Ascending aorta (tissue), 2 donors: ENCODE measurements at places on chromosomes 1 and 21. TPM values are rescaled to one million over a fixed set of nuclear protein-coding genes. Genes with fewer than 3 reads are reported as not detected.

SNX7 gene
- total RNA-seq, result 6.2 TPM

SUSD4 gene
- not detected for total RNA-seq

ADAMTS4 gene
- total RNA-seq, result 109 TPM

CYP4A11 gene
- not detected for total RNA-seq

DENND2C gene
- 5.4 TPM for total RNA-seq

- peak; percentile 91 for DNase-seq
These were observed 15.2 kb downstream of the TINAGL1 start for GRCh38 chr1:31591425-31592093.

- DNase-seq, result peak; percentile 68
These were observed 18.1 kb upstream of the SLC44A3 start for GRCh38 chr1:94801919-94802546.

DNA sequence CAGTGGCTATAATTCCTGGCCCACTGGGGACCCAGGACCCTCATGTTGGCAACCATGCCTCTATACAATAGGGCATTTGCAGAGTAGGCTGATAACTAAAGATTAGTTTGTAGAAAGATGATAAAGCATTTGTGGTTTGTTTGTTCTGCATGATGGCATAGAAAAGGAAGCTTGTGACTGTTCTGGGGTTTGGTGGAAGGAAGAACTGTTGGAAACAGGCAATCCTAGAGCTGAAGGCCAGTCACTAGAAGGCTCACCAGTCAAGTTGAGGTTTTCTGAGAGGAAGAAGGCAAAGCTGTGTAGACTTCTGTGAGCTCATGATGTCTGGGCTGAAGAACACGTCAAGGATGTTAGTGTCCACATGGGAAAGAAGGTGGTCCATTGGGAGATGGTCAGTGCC is 140.3 kb upstream of the VANGL1 start:
- DNase-seq, result no peak

DNA sequence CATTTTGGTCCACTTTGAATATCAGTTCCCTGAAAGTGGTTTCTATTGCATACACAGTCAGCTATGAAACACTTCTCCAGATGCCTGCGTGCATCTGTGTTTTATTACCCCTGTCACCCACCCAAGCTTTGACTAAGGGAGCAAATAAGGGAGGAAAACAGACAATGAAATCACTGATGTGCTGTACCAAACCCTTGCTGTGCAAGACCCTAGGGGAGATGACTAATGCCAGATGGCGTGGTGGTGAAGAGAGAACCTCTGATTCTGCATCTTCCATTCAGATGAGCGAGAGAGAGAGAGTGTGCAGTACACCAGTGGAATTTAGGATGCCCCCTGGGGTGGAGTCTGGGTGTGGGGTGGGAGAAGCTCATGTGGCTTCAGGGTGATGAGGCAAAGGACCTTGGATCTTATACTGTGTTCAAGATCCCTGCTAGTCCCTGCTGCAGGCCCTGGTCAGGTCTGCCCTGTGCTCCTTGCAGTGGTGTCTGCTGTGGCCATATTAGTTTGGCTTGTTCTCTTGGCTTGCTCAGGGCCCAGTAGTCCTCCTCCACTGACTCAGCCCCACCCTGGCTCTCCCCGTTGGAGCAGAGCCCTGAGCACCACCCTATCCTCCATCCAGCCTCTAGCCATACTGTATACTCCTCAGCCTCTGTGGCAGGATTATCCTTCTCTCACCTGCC is 18.5 kb downstream of the CLCA1 start:
- DNase-seq, result no peak

- DNase-seq, result no peak
These were observed 803.1 kb downstream of the USP25 start for GRCh38 chr21:16532840-16533239.

GRCh38 chr1:21115098-21115760 is 61.5 kb downstream of the EIF4G3 start:
- no peak for DNase-seq

- no peak for DNase-seq
These were observed 21.0 kb downstream of the SDE2 start for GRCh38 chr1:225977937-225978748.

DNA sequence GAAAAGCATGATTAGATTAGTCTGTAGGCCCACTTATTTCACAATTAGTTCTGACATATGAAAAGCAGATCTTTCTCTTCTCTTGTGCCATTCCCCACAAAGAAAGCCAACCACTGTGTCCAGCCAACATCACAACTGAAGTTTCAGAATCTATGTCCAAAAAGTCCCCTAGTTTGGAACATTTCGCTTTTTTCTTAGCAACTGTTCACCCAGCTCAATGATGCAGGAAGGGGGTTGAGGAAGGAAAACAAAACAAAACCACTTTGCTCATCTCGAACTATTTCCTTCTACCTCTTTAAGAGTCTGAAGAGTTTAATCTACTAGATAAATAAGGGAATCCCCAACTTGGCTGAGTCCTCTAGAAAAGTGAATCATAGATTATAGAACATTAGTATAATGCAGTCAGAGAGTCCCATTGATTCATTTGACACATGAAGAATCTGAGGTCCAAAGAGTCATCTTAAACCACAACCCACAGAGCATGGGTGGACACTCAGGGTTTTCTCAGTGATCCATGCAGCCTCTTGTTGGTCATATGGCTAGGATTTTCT is 159.3 kb upstream of the SGIP1 start:
- DNase-seq, result no peak

GRCh38 chr1:8329439-8329838 is 11.5 kb downstream of the SLC45A1 start:
- no peak for DNase-seq

- DNase-seq, result no peak
These were observed 6.4 kb downstream of the CLCA2 start for GRCh38 chr1:86430376-86430775.

DNA sequence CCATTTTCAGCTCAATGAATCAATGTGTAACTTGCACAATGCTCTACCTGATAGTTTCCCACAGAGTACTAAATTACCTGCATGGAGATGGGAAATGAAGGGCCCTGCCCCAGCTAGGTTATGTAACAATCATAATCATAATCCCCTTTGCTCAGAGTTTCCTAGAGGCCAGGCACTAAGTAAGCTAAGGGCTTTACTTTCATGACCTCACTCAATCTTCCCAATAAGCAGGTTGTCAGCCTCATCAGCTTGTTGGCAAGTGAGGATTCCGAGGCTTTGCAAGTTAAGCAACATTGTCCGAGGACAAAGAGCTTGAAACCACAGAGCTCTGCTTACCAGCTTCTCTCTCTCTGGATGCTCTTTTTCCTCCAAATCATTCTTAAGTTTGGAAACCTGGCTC is 64.1 kb upstream of the NTPCR start:
- no peak for DNase-seq
